Stomach (tissue), 19 donors: ENCODE measurements at places on chromosomes 3 and 15. TPM values are rescaled to one million over a fixed set of nuclear protein-coding genes. Genes with fewer than 3 reads are reported as not detected.

DNA sequence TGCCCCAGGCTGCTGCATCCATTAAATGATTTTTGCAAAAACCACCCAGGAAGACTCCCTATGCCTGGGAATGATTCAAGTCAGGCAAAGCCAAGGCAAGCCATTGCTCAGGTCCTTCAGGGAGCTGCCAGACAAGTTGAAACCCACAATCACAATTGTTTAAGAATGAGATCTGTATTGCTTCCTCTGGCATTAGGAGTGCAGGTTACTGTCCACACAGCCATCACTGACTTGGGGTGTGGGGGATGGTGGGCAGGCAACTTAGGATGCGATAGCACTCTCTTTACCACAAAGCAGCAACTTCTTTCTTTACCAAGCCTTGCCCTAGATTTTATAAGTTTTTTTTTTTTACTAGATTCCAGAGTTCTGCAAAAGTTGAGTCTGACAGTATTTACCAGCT, 15.0 kb upstream of the IL20RB start:
- DNase-seq: no peak

GRCh38 chr15:69305204-69305931, 6.7 kb downstream of the PAQR5 start:
- DNase-seq: no peak

DNA sequence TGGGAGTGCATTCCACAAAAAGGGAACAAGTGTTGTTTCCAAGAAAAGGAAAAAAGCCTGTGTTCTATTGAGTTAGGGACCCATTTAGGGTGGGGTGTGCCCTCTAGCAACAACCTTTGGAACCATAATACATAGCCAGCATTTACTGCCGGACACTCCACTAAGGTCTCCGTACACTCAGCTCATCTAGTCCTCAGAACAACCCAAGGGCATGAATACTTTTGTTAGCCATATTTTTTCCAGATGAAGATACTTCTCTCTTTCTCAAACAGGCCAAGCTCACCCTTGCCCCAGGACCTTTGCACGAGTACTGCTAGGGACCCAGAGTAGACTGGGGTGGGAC, 46.2 kb downstream of the GLDN start:
- no peak for DNase-seq

PTH1R gene
- total RNA-seq: 3.5 TPM

GRCh38 chr15:59521443-59521842, 83.5 kb downstream of the FAM81A start:
- no peak for DNase-seq

SLC12A1 gene
- total RNA-seq: not detected

GRCh38 chr3:138172625-138173024, 2.1 kb downstream of the DBR1 start:
- DNase-seq: no peak

DNA sequence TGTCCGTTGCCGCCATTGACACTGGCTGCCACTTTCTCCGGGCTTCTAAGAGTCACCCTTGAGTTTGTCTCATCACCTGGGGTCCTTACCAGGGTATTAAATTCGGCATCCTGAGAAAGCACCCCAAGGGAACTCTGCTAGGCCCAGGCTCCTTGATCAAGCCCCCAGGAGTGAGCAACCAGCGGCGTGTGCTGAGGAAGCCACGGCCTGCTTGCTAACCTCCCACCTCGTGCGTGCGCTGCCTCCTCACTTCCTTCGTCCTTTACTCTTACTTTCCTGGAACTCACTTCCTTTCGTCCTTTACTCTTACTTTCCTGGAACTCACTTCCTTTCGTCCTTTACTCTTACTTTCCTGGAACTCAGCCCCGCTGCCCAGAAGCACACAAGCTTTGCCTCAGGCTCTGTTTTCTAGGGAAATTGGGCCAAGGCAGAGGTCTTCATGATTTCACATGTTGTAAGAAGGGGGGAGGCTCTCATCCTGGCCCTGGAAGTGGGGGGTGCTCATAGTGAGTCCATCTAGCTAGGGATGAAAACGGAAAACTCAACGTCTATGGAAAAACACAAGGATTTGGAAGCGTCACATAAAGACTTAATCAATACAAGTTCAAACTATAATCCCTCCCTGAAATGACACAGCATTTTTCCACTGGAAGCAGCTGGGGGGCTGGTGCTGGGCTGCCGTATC, 36.7 kb upstream of the BDH1 start:
- no peak for DNase-seq

- no peak for DNase-seq
Observed at GRCh38 chr3:119973018-119973646, 121.1 kb downstream of the GSK3B start.

GRCh38 chr15:98315971-98316370, 332.4 kb upstream of the IGF1R start:
- DNase-seq: no peak

PLCB2 gene
- 3.5 TPM for total RNA-seq

ATP10A gene
- total RNA-seq: 4.1 TPM

- DNase-seq: peak; percentile 78
Observed at GRCh38 chr3:46946856-46947545, 29.5 kb downstream of the CCDC12 start.

DNA sequence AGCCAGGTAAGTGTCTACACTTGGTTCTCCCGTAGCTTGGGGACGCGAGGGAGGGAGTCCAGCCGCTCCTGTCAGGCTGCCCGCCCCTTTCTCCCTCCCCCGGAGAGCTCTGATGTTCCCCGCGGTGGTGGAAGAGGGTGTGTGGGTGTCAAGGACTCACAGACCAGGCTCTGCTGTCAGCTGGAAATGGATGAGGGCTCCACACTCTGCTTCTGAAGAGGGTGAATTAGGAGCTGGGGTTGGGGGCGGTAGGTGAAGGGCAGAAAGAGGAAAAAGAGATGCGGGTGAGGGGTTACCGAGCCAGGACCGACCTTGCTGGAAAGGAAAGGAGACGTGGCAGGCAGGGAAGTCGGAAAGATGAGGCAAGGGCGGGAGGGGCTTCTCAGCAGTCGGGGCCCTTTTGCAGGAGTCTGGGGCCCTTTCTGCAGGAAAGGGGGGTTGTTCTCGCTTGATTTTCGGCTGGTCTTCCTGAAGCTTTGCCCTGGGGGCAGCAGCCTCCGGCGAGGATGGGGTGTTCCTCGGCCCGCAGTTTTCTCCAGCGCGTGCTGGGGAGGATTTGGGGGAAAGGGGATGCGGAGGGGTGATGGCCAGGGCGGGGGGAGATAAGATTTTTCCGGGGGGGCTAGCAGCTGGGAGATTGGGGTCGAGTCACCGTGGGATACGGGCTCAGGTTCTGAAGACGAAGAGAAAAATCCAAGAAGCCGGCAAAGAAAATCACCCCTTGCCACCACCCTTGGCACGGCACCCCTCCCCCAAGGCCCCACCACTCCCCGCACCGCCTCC, 602 bp upstream of the BAHD1 start:
- peak; percentile 47 for DNase-seq

DNA sequence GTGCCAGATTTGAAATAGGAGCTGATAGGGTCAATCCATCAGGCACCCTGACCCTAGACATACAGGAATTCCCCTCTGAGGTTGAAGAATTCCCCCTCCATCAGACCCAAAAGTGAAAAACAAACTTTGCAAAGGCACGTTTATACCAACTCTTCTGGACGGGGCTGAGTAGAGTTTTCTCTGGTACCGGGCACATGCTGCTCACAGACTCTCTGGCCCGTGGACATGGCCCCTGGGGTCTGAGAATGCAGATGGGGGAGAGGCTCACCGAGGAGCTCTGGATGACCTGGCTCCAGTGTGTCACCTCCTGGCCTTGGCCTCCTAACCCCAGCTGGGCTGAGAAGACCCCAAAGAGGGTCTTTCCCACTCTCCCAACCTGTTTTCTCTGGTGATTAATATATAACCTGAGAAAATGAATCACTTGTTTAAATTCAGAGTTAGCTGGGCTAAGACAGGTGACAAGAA, 11.2 kb upstream of the LIPC start:
- DNase-seq: no peak

PAK2 gene
- 42.4 TPM for total RNA-seq

GRCh38 chr3:71022551-71023335, 560.8 kb downstream of the FOXP1 start:
- no peak for DNase-seq

- no peak for DNase-seq
Observed at GRCh38 chr3:66095295-66096001, 56.7 kb upstream of the MAGI1 start.

GRCh38 chr3:14248849-14249523, 70.4 kb downstream of the LSM3 start:
- DNase-seq: no peak

- no peak for DNase-seq
Observed at GRCh38 chr3:77786216-77786615, 746.3 kb downstream of the ROBO2 start.

DNA sequence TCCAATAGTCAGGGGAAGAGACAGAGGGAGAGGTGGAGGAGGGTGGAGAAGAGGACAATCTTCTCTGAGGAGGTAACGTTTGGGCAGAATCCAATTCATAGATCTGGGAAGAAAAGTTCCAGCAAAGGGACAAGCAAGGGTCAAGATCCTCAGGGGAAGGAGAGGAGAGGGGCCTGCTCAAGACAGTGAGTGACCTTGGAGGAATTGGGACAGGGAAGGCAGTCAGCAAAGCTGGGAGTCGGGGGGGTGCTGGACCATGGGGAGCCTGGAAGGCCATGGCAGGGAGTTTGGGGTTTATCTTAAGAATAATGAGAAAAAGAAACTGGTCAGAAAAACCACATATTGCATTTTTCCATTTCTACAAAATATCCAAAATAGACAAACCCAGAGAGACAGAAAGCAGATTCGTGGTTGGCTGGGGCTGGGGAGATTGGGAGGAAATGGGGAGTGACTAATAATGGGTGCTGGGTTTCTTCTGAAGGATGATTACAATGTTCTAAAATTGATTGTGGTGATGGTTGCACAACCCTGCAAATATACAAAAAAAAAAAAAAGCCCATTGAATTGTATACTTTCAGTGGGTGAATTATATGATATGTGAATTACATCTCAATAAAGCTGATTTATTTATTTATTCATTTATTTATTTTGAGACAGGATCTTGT, 19.6 kb upstream of the SRP14 start:
- no peak for DNase-seq

- DNase-seq: no peak
Observed at GRCh38 chr3:124927574-124928045, 6.9 kb downstream of the MUC13 start.

DNA sequence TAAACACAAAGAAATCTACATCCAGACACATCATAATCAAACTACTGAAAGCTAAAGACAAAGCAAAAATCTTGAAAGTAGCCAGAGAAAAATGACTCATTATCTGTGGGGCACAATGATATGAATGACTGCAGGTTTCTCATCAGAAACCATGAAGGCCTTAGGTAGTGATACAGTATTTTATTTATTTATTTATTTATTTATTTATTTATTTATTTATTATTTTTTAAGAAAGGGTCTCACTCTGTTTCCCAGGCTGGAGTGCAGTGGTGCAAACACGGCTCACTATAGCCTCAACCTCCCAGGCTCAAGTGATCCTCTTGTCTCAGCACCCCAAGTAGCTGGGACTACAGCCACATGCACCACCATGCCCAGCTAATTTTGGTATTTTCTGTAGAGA, 15.2 kb downstream of the CCK start:
- no peak for DNase-seq

STRIT1 gene
- not detected for total RNA-seq

TMEM40 gene
- total RNA-seq: not detected

ZBED2 gene
- total RNA-seq: not detected

DNA sequence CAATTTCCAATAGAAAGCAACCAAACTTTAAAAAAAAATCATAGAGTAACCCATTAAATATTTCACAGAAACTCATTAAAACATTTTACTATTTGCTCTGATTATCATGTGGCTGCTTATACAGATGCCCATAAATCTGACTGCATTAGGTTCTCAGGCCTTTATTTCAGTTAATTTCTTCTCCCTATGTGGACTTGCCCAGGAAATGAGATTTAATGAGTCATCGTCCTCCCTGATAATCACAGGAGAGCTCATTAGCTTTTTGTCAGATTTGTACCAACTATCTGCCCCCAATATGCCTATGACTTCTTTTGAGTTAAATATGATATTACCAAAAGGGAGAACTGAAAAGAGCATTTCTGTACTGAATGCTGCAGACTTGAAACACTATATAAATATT, 168.0 kb downstream of the FOXB1 start:
- no peak for DNase-seq

SPTBN5 gene
- total RNA-seq: 4.9 TPM

DNA sequence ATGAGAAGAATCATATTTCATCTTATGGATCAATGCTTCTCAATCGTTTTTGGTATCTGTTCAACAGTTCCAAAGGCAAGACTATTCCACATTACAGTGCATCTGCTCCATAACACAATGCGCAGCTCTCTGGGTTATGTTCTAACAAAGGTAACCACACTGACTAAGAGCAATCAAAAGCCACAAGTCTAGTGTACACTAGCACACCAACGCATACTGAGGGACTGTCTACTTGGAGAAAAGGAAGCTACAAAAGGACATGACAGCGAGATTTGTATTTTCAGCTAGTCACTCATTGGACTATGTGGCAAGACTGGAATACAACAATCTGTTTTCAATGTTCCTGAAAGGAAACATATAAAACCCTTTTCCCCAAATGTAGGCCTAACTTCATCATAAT, 35.8 kb downstream of the SETD2 start:
- DNase-seq: no peak

CEMIP gene
- not detected for total RNA-seq

DNA sequence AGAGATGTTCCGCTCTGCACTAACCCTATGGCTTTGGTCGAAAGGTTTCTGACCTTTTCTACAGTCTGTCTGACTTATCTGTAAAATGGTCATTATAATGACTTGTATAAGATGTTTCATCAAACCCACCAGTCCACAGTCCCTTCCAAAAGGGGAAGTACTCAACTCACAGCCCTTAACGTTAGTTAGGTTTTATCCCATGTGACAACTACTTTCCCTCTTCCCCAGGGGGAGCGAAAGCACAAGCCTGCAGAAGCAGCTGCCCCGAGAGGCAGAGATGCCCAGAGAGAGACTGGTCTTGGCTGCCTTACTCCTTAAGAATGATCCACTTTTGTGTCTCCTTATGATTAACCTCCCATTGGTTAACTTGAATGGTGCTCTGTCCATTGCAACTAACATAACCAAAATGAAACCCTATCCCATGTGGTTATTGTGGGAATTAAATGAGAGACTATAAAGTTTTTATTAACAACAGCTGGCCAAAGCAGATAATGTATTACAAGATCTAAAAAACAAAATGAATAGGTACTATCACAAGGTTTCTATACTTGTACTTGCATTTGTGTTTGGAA, 6.4 kb downstream of the ASTE1 start:
- DNase-seq: no peak

GRCh38 chr3:94927175-94927574, 864.3 kb downstream of the NSUN3 start:
- DNase-seq: no peak

DNA sequence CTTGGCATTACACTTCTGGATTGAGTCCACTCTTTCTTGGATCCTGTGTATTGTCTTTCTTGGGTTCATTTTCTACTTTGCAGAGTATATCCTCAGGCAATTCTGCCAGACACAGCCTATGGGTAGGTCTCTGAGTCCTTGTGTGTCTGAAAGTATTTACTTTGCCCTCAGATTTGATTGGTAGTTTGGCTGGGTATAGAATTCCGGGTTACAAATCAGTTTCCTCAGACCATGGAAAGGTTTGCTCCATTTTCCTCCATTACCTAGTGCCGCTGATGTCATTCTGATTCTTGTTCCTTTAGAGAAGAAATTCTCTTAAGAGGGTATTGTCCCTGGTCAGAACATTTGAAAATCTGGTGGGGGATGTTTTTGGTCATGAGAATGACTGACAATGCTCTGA, 133.2 kb downstream of the NUP210 start:
- no peak for DNase-seq

WDR93 gene
- total RNA-seq: not detected
